Esophagus muscularis mucosa (tissue), 4 donors: ENCODE measurements at places on chromosomes 13 and 19.

DNA sequence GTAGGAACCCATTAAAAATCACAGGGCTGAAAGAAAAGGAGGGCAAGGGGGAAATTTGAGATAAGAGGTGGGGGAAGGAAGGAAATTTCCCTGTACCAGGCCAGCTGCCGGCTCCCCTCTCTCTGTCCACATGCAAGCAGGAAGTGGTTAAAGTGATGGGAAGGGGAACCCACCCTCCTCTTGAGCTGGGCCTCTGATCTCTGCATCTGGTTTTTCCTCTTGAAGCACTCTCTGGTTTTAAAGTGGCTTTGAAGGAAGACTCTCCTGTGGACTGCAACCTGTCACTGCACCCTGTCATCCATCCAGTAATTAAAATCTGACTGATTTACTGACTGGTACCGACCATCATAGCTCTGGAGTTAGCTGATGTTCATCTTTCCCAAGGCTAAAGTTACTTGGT is 239.6 kb downstream of the TSHZ3 start:
- no peak for DNase-seq

- no peak for DNase-seq
These were observed 10.1 kb upstream of the ZNF358 start for GRCh38 chr19:7505682-7506384.

DNA sequence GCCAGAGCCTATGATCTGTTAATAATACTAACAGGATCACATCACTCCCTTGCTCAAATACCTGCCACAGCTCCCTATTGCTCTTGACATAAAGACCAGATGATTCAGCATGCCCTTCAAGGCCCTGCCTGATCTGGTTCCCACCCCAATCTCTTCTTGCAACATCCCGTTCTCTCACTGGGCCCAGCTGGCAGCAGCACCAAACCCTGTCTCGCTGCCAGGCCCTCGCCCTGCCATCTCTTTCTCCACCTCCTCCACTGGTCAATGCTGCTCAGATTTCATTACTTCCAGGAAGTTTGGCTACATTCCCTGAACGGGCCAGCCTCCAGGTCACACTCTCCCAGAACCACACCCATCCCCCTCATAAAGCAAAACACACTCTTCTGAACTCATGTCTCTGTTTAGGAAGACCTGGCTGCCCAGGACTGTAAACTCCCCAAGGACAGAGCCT is 8.6 kb upstream of the BCAT2 start:
- peak; percentile 97 for DNase-seq

GRCh38 chr19:53183146-53183764 is 9.9 kb downstream of the ZNF665 start:
- no peak for DNase-seq

- DNase-seq = no peak
These were observed 71.3 kb downstream of the DPF1 start for GRCh38 chr19:38152461-38153379.

DNA sequence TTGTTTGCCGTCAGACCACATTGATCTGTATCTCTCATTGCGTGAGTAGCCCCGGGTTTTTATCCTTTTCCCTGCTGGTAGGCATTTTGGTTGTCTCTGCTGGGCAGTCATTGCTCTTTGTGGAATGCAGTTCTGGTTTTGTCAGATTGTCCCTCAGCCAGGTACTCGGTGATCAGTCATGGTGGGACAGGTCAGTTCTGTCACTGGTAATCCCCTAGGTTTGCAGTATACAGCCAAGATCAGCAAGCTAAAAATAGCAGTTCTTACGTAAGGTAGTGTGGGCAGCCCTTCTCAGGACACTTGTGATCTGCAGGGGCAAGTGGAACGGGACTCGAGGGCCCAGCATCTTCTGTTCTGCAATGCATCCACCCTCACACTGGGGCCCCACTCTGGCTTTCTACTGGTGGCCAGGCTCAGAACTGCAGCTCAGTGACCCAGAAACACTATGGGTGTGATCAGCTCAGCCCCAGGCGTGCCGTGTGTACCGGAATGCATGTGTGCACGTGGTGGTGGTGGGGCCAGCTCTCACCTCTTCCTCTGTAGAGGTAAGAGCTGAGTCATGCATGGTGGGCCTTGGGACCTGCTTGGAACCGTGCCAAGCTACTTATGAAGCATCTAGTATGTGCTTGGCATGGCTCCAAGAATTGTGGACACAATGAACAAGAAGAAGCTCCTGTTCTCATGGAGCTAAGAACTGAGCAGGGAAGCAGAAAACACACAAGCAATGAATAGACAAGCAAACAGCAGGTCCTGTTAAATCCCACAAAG is 6.3 kb downstream of the PLEKHF1 start:
- no peak for DNase-seq

DNA sequence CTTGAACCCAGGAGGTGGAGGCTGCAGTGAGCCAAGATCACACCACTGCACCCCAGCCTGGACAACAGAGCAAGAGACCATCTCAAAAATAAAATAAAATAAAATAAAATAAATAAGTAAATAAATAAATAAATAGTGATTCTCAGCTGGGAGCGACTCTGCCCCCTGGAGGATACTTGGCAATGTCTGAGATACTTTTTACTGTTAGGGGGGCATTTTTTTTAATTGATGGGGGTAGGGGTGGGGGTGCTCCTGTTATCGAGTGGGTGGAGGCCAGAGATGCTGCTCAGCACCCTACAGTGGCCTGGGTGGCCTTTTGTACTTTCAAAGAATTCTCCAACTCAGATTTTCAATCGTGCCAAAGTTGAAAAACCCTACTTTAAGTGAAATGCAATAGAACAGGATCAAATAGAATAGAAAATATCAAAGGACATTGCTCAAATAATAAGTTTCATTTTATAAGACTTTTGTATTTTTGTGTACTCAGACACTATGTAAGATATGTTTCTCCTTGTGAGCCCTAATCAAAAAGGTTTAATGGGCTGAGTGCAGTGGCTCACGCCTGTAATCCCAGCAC is 7.1 kb upstream of the CLPP start:
- DNase-seq = no peak

GRCh38 chr19:41226053-41226873 is 7.2 kb downstream of the AXL start:
- no peak for DNase-seq

- DNase-seq = no peak
These were observed 1.6 kb upstream of the TMEM161A start for GRCh38 chr19:19139876-19140229.

- no peak for DNase-seq
These were observed 97.1 kb downstream of the CYSLTR2 start for GRCh38 chr13:48750588-48751383.

DNA sequence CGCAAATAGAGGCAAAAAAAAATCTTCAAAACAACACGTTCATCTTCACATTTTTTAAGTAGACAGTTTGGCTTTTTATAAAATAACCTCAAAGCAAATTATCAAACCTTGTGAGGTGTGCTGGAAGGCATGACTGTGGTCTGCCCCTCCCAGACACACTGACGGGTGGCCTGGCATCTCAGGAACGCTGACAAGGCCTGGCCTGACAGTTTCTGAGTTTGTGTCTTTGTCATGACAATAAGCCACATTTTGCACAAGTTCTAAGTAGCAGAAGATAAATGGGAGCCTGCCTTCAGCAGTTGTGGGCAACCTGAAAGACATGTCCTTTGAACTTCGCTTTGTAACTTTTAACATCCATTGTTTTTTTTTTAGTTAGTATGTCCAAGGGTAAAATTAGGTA is 38.5 kb downstream of the SOX21 start:
- DNase-seq = no peak

DNA sequence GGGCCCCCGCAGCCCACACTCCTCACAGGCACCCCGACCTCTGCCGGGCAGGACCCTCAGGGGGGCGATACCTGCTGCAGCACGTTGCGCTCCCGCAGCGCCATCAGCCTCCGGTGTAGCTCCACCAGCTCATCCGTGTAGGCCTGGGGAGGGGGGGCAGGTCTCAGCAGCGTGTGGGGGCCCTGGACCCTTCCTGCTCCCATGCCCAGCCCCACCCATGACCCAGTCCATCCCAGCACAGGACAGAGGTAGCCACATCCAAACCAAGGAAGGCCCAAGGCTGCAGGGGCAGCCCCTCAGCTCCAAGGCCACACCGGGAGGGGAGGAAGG is 66.5 kb downstream of the MLLT1 start:
- no peak for DNase-seq

DNA sequence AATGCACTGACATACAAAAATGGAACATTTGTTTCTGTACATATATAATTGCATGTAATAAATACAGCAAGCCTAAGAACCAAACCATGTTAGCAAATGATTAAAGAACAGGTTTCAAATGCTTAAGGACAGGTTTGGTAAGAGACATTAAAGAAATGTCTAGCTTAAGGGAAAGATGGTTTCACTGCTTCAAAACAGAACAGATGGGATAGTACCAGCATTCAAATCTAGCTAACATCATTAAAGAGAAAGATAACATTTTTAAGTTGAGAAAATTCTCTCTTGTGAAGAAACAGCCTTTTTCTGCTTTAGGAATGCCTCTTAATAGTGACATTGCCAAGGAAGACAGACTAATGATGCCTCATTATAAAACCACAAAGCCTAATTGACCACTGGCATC is 52.5 kb upstream of the DOCK9 start:
- DNase-seq = no peak

DNA sequence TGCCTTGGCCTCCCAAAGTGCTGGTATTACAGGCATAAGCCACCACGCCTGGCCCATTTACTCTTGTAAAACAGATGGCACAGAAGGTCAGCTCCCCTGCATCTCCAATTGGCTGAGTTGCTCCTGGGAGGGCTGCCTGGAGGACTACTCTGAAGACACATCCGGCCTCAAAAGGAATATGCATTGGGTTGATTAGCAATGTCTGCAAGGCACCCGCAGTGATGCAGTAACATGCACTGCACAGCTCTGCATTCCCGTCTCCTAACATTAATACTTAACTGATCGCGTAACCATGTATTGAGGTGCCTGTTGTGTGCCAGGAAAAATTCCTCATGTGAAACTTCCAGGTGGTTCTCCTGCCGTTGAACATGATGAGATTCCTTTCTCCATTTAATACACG is 5.0 kb downstream of the ELAVL3 start:
- DNase-seq = no peak

GRCh38 chr19:907183-907853 is 5.7 kb downstream of the R3HDM4 start:
- DNase-seq = no peak

DNA sequence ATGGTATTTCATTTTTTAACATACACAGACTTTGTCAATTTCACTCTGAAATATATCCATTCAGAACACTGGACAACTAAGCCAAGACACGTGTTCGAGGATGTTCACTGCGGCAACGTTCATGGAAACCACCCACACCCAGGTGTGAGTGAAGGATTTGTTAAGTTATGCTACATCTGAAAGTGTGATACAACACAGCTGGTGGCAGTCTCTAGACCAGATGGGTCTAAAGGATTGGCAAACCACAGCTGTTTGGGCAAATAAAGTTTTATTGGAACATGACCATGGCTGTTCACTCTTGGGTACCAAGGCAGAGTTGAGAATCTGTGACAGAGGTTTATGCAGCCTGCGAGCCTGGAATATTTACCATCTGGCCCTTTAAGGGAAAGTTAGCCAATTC is 12.0 kb downstream of the SLC7A9 start:
- no peak for DNase-seq

DNA sequence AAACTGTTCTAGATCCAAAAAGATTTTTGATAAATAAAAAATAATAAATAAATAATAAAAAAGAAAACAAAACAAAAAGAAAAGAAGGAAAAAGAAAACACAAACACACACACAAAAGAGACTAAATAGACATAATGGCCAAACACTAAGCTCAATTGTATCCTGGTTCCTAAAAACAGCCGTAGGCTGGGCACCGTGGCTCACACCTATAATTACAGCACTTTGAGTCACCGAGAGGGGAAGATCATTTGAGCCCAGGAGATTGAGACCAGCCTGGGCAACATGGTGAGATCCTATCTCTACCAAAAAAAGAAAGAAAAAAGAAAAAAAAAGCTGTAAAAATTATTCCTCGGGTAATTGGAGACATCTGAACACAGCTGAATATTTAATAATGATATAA is 8.9 kb downstream of the ETHE1 start:
- no peak for DNase-seq

- no peak for DNase-seq
These were observed 600.8 kb downstream of the DCT start for GRCh38 chr13:93878675-93879074.

DNA sequence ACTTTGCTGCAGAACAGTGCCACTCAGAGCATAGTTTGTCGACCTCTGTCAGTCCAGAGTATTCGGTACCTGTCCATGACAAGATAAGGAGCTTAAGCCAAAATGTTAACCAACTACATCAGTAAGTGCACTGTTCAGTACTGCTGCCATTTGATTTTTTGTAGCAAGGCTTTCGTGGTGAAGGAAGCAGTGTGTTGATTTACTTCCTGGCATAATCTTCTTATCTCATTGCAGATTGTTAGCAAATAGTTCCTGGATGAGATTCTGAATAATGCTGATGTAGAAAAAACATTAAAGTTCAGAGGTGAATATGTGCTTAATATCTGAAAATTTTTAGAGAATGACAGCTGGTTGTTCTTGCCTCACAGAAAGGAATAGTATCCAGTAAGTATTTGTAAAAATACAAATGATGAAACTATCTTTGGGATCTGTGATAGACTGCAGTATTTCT is 85.7 kb downstream of the LRRC63 start:
- no peak for DNase-seq

- no peak for DNase-seq
These were observed 23.3 kb downstream of the PBX4 start for GRCh38 chr19:19595171-19595701.

GRCh38 chr19:29714371-29714952 is 599 bp downstream of the C19orf12 start:
- no peak for DNase-seq

GRCh38 chr13:66996503-66996902 is 233.6 kb downstream of the PCDH9 start:
- DNase-seq = no peak

GRCh38 chr13:24678151-24678550 is 2.1 kb upstream of the ATP12A start:
- DNase-seq = no peak

DNA sequence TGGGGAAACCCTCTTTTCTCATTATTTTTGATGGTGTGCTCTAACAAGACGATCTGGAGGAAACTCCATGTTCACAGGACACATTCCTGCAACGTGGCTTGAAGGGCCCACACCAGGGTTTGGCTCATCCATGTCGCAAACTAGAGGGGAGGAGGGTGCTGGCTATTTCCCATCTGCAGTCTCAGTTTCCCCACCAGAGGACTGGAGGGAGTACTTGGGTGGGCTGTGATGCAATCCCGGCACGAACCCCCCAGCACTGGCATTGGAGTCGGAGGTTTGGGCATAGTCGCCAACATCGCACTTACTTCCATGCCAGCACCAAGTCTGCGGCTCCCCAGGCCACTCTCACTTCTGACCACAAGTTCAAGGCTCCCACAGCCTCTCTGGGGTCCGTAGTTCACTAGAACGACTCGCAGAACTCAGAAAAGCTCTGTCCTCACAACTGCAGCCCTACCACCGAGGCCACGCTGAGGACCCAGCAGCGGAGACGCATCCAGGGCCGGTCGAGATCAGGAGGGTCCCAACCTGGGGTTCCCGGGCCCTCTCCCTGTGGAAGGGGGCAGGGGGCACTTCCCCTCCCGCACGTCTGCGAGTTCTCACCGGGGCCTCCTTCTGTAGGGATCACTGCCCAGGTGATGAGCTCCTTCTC is 165.6 kb upstream of the SOX1 start:
- DNase-seq = peak; percentile 86
